ENCODE measurements at places on chromosomes 4 and X.

GRCh38 chr4:54908763-54909162 is 216.6 kb downstream of the KDR start:
- DNase-seq, result no peak

GRCh38 chr4:156838761-156839160 is 132.8 kb downstream of the PDGFC start:
- no peak for DNase-seq

DNA sequence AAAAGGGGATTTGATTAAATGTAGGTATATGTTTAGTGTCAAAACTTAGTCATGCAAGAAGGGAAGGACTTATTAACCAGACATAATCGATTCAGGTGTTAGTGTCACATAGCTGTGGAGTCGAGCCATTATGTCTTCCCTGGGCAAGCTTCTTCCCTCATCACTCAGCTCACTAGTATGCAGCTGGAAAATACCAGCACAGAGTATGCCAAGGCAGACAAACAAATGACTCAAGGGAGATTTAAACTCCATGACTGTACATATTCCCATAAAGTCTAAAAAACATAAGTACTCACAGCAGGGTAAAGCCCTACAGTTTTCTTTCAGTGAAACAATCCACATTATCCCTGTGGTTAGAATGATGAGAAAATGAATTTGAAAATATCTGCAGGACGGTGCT is 304.5 kb downstream of the CBLL2 start:
- no peak for DNase-seq

GRCh38 chr4:126435491-126435890 is 1120.7 kb downstream of the FAT4 start:
- no peak for DNase-seq

- no peak for DNase-seq
These were observed 116.4 kb downstream of the TSPAN5 start for GRCh38 chr4:98542011-98542410.

GRCh38 chr4:145805490-145805889 is 125.5 kb downstream of the C4orf51 start:
- DNase-seq, result no peak

DNA sequence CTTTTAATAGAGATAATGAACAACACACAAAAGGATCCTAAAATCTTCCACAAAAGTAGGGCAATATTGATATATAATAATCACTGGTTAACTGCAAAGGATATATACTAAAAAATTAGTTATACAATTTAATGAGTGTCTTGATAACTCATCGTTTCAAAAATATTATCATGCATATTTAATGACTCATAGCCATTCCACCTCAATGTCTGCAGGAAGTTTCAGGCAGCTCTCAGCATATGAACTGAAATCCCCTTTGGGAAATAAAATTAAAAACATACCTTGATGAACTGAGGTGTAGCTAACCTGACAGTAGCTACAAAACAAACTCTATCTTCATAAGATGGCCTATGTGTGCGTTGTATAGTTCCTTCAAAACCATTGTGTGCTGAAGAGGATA is 62.9 kb downstream of the TMEM165 start:
- no peak for DNase-seq

- no peak for DNase-seq
These were observed 213.1 kb upstream of the HDX start for GRCh38 chrX:84715315-84715714.

DNA sequence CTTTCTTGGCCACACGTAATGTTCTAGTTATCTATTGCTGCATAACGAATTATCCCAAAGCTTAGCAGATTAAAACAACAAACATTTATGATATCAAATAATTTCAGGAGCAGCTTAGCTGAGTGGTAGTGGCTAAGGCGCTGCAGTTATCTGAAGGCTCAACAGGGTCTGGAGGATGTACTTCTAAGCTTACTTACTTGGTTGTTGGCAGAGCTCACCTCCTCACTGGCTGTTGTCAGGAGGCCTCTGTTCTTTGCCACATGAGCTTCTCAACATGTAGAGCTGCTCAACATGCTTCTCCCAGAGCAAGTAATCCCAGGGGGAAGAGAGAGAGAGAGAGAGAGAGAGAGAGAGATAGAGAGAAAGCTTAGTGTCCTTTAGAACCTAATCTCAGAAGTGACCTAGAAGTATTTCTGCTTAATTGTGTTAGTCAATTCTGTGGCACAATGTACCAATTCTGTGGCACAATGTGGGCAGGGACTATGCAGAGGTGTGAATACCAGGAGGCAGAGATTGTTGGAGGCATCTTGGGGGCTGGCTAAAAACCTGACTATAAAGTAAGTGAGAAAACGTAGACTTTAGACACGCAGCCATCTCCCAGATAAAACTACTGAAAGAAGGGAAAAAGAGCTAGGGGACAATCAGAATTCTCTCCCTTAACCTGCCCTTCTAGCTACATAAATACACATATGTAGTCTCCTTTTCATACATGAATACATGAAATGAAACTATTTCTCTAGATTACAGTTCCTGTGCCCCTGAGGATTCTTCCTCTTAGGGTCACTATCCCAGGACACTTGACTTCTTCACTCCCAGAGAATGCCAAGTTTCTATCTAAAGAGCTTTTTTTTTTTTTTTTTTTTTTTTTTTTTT is 40.2 kb downstream of the HOPX start:
- DNase-seq, result no peak

Data from NCI-H460 (cell line).